GM13976 (cell line): ENCODE measurements at places on chromosomes 12 and 14.
A peak's percentile ranks its signal among the peaks of the same experiment; 100 is the strongest.

DNA sequence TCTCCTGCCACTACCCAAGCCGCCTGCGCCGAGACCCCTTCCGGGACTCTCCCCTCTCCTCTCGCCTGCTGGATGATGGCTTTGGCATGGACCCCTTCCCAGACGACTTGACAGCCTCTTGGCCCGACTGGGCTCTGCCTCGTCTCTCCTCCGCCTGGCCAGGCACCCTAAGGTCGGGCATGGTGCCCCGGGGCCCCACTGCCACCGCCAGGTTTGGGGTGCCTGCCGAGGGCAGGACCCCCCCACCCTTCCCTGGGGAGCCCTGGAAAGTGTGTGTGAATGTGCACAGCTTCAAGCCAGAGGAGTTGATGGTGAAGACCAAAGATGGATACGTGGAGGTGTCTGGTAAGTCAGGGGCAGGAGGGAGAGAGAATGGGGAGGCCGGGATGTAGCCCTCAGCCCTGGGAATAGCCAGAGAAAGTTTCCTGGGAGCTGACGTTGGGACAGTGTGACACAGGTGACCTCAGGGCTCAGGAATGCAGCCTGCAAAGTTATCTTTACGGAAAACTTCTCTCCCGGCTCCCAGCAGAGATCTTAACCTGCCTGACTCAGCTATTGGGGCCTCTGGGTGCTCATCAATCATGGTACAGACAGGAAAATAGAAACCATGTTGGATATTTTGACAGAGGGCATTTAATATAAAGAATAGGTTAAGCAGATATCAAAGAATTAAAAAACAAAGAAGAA, 747 bp downstream of the HSPB8 start:
- no peak for DNase-seq

DNA sequence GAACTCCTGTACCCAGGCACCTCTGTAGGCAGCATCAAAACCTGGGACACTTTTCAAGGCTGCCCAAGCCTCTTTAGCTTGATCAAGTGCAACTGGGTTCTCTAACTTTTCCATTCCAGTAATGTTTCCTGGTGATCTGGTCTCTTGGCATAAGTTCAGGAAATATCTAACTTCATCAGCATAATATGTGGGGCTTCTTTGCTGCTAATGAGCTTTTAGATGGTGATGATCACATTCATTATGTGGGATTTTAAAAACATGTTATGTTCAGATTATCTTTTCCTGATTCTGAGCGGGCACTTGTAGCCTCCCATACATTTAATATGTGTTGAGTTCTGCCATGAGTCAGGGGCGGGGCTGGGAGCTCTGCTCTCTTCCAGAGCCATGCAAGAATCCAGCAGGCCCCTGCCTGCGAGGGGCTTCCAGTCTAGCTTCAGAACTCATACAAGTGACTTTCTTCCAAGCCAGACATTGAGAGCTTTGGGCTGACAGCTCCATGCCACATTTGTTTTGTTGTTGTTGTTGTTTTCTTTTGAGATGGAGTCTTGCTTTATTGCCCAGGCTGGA, 39.5 kb upstream of the RIN3 start:
- DNase-seq: no peak

- no peak for DNase-seq
Measured at GRCh38 chr14:71625175-71625574, 307.1 kb upstream of the RGS6 start.

GRCh38 chr14:65349100-65349499, 63.4 kb upstream of the FUT8 start:
- DNase-seq: no peak

DNA sequence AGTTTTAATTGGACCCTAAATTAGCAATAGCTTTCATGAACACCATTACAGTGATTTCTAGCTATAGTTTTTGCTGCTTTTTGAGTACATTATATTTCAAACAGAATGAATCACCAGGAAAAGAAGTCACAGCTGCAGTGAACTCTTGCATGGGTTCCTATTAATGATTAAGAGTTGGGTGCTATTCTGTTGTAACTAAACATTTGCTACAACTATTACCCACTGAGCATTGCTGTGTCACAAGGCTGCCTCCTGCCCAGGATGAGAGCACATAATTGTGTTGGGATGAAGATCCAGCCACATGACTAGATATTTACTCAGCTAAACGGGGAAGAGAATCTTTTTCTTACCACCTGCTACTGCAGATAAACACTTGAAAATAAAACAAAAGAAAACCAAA, 152.7 kb downstream of the GXYLT1 start:
- no peak for DNase-seq

- DNase-seq: no peak
Measured at GRCh38 chr12:98259693-98260092, 255.7 kb upstream of the TMPO start.

DNA sequence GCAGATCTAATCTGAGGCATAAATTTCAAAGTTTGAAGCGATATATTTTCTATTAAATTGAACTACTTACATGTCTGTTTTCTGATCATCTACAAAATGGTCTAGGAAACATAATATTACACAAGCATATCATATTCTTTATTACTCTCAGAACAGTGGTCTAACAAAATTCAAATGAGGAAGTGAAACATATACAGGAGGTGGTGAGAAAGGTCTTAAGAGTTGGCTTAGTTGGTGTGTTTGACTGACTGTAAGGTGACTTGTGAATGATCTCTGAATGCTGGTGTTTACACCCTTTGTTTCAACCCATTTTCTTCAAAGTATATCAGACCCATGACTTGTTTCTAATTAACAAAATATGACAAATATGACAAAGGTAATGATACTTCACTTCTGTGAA, 1156.8 kb downstream of the SLC16A7 start:
- peak; percentile 3 for DNase-seq

DNA sequence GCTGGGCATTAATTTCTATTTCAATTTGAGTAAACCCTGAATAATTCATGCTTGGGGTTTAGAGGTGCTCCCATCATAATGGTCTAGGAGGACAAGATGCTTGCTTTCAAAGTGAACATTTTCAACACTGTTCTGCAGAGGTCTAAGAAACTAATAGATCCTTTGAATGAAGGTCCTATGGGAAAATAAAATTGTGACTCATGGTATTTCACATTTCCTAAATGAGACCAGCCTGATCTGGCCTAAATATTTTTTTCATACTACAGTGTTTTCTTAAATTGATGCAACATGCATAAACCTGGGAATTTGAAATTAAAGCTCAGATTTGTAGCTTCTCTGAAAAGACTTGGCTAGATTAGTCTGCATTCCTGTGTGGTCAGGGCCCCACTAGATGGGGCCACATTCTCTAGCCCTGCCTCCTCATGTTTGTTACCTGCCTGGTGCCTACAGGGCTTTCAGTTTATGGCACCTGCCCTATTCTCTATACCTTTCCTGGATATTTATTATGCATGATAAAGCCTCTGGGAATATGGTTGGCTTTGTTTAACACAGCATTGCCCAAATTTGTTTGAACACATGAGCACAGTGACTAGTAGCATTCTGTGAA, 112.7 kb downstream of the METTL25 start:
- no peak for DNase-seq

- DNase-seq: no peak
Measured at GRCh38 chr14:29857551-29857950, 70.1 kb downstream of the PRKD1 start.

DNA sequence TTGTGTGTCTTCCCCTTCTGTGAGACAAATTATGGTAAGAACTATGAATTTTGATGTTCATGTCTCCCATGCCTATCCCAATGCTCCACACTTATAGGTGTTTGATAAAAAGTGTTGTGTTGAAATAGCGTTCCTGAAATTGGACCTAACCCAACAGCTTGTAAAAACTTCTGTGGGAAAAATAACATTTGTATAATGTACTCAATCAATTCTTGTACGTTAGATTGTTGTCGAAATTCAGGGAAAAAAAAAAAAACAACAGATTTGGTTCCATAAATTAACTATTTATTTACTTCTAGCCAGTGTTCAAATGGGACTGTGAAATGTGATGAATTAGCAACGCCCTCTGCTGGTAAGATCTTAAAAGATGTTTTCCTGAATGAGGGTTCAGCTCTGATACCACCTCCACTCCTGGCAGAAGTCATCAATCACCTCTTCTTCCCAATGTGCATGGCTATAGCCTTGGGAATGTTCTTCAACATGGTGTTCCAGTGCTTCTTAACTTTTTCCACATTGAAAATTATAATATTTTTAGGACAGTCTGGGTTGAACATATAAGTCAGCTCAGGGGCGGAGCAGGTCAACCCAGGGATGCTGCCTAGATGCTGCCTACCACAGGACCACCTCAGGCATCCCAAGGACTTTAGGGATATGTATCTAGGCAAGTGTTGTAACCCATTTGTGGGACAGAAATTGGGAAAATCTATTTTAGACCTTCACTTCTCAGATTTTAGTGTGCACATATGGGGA, 170.6 kb downstream of the OTOGL start:
- no peak for DNase-seq

- no peak for DNase-seq
Measured at GRCh38 chr14:68669603-68670358, 123.1 kb downstream of the ZFP36L1 start.

DNA sequence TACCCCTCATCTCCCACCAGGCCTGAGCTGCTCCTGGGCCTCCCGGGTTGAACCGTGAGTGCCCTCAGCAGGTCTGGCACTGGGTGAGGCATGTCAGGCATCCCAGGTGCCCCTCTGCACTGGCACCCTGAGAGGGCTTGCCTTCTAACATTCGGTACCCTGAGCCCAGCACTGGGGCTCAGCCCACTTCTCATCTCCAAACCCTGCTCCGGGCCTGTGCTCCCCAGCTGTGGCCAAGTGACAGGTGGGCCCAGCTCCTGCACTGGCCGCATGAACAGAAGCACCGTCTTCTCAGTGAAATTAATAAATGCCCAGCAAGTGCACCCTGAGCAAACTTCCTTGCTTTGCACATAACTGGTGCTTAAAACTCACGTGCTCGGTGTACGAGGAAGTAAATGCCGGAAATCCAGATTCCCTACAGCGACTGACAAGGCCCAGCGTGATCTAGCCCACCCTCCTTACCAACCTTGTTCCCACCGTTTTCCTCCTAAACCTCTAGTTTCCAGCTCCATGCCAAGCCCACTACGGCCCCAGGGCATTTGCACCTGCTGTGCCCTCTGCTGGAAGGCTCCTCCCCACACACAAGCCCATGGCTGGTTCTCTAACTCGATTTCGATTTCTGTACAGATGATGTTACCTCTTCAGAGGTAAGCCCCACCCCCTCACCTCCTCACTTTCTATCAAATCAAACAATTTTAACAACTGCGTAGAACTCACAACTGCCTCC, 115.2 kb upstream of the NCOR2 start:
- DNase-seq: no peak

DNA sequence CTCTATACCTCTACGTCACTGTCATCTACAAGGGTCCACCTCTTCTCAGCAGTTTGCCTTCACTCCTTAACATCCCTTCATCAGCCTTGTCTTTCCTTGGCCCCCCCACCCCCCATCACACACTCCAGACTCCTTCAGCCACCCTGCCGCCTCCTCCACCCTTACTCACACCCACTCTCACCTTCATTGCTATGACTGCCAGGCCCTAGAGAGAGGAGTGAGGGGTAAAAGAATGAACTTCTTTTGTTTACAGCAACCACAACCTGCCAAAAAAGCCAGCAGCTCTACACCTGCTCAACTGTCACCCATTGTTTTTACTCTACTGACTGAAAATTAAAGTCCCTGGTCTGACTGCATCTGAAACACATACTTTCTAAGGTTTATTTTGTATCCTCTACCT, 112.8 kb downstream of the DUSP6 start:
- DNase-seq: no peak

- DNase-seq: no peak
Measured at GRCh38 chr14:30125322-30125979, 197.8 kb upstream of the PRKD1 start.

DNA sequence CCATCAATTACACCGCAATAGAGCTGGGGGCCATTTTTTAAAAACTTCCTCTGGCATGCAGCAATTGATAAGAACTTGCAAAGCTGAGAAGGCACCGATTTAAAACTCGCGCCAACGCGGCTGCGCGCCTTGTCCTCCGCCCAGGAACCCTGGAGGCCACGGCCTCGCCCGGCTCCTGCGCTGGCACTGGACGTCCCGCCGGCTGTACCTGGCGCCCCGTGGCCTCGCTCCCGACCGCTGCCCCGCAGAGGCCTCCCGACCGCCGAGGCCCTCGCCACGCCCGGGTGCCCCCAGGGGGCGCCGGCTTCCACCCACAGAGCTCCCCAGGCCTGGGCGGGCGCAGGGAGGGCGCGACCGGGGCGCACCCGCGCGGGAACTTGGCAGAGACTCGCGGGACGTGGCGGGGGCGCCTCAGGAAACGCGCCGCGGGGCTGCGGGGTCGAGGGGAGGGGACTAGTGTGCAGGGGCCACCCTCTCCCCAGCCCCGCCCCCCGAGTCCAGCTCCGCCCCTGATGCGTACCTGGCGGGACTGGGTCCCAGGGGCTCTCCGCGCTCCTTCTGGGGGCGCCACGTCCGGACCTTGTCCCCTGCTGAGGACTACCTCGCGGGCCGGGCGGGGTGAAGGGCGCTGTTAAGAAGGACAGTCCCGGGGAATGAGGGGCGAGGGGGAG, 65.7 kb downstream of the TNFAIP2 start:
- DNase-seq: peak; percentile 47

- no peak for DNase-seq
Measured at GRCh38 chr12:116317986-116318575, 40.6 kb upstream of the MED13L start.

DNA sequence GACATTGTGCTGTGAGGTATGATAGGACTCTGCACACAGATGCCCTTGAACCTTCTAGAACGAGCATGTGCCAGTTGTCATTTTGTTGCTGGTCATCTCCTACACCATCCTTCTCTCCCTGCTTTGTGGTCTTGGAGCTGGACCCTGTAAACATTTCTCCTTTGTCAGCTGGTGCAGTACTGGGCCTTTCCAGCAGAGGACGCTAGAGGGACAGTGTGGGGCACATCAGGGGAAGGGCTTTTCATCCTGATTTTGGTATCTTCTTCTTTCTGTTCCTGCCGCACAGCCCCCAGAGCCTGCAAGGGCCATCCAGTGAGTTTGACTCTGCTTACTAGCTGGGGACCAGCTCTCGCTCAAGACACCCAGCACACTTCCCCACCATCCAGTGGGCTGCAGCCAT, 484.6 kb downstream of the AACS start:
- no peak for DNase-seq

- DNase-seq: no peak
Measured at GRCh38 chr14:77409131-77409533, 14.2 kb downstream of the NOXRED1 start.

- DNase-seq: no peak
Measured at GRCh38 chr12:19451196-19451595, 11.9 kb downstream of the AEBP2 start.

DNA sequence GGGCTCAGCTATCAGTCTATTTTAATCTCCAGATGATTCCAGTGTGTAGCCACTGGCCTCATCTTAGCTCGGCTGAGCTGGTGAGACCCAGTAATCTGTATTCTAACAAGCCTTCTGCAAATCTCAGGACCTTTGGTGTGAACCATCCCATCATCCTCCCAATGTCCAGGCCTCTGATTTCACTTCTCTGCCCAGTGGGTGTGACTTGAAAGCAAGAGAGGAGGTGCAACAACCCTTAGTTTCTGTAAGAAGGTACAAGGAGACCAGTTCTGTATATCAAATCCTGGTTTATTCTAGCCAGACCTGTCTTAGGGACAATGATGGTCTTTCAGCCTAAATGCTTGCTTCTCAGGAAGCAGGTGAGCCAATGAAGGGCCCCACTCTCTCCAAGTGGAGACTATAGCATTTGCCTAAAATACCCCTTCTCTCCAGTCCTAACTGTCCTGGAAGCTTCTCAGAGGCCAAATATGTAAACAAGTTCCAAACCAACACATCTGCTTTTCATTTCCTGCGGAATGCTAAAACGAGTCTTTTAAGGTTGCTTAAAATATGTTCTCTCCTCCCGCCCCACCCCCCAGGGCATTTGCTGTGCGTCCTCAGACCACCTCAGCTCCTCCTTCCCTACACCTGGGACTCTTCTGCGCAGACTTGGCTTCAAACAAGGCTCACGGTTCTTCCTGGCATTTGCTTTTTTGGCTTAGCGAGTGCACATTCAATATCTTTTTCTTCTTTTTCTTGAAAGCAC, 78.4 kb upstream of the FUT8 start:
- DNase-seq: no peak
